ENCODE measurements at places on chromosomes 1 and 21.

DNA sequence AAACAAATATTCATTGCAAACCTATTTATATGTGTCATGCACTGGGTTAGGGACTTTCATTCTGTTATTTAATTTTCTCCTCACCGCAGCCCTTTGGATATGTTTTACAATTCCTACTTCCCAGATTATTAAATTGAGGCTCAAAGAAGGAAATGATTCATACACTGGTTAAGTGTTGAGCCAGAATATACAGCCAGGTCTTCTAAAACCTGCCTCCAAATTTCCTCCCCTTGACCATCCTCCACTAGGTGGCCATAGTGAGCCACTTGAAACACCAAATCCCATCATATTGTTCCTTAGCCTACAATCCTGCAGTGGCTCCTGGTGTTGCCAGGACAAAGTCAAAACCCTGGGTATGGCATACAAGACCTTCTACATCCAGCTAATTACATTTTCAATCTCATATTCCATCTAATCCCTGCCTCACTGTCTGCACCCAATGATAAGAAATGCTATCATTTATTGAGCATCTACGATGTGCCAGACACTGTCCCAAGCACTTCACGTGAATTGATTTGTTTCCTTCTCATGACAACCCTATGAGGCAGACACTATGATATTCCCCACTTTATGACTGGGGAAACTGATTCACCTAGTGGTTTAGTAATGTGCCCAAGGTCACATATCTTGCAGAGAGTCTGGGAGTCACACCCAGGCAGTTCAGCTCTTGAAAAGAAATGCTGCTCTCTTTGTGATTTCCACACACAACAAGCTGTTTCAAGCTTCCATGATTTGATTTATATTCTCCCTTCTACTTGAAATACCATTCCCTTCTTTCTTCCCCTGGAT, 23.6 kb upstream of the KIRREL1 start:
- no peak for DNase-seq

GRCh38 chr1:22044690-22045420, 7.7 kb upstream of the CDC42 start:
- DNase-seq, result no peak

DNA sequence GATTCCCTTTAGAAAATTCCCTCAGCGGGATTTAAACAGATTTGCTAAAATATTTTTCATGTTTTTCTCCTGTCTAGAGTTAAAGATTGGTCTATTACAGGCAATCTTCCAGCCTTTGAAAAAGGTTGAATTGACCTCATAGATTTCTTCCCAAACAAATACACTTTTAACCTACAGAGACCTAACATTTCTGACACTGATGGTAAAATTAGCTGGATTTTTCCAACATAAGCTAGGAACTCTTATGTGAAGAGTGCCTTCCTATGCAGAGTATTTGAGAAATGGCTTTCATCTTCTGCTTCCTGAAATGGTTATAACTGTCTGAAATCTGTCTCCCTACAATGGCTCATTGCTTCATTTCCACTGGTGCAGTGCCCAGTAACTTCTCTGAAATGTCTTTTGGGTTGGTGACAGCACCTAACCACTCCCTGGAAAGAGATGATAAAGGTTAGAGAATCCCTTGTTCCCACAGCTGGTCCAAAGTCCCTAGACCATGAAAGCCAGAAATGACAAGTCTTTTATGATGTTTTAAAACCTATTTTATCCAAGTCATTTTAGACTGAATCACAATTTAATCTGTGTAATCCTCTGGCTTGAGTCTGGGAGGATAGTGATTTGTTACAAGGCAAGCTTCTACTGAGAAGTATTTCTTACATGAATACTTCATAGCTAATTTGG, 269.4 kb downstream of the BACH1 start:
- no peak for DNase-seq

DNA sequence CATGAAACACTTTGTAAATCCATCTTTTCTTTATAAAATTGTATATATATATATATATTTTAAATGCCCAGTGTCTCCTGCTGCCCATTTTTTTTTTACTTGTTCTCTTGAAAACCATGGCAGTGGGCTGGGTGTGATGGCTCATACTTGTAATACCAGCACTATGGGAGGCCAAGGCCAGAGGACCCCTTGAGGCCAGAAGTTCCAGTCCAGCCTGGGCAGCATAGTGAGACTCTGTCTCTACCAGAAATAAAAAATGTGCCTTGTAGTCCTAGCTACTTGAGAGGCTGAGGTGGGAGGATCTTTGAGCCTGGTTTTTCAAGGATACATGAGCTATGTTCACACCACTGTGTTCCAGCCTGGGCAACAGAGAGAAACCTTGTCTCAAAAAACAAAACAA, 62.2 kb downstream of the HS2ST1 start:
- DNase-seq, result no peak

DNA sequence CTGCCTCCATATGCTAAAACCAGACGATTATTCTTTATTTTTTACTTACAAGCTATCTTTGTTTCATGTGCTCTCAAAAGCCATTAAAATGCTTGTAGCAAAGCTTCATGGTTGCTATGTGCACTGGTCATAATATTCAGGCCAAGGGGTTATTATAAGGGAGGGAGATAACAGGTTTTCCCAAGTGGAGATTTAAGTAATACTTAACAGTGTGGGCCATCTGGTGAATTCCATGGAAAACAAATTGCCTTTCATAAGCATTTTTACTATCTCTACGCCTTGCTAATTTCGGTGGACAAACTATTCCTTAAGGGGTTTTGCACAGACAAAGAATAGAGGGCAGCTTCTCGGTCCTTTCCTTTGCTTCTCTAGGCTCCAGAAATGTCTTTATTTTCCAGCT, 137.8 kb downstream of the NUF2 start:
- no peak for DNase-seq

DNA sequence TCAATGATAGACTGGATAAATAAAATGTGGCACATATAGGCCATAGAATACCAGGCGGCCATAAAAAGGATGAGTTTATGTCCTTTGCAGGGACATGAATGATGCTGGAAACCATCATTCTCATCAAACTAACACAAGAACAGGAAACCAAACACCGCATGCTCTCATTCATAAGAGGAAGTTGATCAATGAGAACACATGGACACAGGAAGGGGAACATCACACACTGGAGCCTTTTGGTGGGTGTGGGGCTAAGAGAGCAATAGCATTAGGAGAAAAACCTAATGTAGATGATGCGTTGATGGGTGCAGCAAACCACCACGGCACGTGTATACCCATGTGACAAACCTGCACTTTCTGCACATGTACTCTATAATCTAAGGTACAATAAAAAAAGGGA, 883.4 kb upstream of the PRMT6 start:
- DNase-seq, result no peak

GRCh38 chr1:64363111-64363510, 106.8 kb upstream of the CACHD1 start:
- no peak for DNase-seq

- peak; percentile 42 for DNase-seq
These were observed 9.4 kb downstream of the PROX1 start for GRCh38 chr1:213997038-213997771.

DNA sequence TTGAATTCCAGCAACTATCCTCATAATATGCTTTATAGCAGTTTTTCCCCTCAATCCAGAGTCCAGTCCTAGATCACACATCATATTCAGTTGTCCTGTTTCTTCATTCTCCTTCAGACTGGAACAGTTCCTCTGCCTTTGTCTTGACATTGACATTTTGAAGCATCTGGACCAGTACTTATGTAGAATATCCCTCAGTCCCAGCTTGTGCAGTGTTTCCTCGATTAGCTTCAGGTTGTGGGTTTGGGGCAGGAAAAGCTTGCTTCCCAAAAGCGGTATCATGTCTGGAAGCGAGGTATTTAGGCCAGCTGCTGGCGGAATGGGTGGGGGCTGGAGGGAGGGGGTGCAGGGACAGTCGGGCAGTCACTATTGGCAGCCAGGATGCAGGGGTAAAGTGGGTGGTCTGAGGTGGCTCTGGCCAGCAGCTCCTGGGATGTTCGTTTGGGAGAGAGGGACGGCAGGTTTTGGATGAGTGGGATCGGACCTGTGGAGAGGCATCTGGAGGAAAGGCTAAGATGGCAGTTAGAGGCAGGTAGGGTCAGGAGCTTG, 6.5 kb downstream of the THEMIS2 start:
- DNase-seq, result no peak

- DNase-seq, result no peak
These were observed 53.1 kb downstream of the NBPF6 start for GRCh38 chr1:108503062-108503733.

DNA sequence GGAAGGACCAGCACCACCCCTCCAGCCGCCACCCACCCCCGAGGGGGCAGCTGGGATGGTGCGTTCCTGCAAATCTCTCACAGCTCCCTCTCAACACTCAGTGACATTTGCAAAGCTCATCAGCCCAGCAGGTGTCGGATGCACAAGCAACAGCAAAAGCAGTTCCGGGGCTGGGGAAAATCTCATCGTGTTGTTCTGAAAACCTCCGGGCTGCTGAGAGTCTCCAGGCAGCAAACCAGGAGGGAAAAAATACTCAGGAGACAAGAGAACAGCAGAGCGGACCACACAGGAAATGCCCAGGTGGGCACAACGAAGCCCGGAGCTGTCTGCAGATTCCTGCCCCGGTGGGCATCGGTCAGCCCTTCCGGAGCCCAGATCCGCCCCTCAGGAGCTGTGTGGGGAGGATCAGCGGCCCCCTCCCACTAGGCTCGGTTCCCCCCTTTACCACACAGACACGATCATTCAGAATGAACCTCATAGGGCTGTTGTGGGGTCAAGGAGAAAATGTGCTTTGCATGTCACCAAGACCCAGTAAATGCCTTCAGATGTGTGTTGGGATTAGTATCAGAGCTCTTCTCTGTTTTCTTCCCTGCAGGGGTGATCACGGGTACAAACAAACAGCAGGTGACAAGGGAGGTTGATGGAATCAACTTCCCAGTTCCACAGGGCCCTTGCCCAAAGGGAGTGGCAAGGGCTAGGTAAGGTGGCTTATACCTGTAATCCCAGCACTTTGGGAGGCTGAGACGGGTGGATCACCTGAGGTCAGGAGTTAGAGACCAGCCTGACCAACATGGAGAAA, 127.0 kb upstream of the TIAM1 start:
- DNase-seq, result no peak

DNA sequence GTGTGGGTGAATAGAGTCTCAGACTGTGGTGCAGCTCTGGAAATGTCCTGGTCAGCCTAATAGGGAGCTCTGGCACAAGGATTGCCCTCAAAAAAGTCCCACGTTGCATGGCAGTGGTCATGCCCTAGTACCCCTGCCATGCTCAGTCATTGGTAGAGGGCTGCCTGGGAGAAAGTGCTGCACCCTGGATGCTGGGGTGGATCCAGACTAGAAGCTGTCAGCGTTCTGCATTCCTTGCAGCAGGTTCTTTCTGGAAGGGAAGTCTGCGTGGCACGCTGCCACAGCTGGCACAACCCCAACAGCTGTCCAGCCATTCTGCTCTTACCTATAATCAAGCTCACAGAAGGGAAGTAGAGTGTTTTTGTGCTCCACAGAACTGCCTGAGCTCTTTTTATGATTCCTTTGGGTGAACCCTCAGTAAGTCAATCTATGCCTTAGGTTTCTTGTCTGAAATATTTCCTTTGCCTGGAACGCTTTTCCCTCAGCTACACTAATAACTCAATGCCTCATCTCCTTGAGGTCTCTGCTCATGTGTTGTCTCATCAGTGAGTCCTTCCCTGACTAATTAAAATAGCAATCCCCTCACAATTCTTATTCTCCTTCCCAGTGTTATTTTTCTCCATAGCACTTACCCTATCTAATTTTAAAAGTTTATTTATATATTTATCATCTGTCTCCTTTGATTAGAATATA, 61.5 kb upstream of the JAK1 start:
- peak; percentile 20 for DNase-seq

- DNase-seq, result no peak
These were observed 11.2 kb downstream of the LAPTM5 start for GRCh38 chr1:30746212-30747032.

DNA sequence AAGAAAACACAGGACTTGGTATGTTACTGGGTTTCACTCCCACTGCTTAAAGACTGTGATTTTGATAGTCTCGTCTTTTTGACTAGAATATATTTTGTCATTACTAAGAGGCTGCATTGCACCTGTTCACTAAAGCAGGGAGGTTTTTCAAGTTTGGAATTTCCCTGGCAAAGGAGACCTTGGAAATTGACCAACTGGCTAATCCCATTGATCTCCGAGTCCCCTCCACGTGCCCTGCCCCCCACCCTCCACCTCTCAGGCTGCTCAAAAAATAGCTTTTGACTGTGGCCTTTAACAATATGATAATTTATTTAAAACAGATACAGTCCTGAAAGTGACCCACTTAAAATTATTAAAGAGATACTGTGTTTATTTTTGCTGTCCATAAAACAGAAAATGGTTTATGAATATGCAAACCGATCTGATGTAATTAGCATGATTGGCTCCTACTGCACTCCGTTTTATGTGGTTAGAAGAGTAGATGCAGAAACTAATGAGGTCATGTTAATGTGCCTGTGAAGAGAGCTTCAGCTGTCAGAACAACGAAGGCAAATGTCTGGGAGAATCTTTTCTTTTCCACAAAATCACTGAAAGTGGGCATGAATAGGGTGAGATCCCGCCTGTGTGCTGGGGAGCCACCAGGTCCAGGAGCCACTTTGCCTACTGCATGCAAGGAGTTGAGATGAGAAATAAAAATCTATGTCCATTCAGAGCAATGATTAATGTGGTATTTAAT, 361.5 kb downstream of the RRAGC start:
- no peak for DNase-seq

DNA sequence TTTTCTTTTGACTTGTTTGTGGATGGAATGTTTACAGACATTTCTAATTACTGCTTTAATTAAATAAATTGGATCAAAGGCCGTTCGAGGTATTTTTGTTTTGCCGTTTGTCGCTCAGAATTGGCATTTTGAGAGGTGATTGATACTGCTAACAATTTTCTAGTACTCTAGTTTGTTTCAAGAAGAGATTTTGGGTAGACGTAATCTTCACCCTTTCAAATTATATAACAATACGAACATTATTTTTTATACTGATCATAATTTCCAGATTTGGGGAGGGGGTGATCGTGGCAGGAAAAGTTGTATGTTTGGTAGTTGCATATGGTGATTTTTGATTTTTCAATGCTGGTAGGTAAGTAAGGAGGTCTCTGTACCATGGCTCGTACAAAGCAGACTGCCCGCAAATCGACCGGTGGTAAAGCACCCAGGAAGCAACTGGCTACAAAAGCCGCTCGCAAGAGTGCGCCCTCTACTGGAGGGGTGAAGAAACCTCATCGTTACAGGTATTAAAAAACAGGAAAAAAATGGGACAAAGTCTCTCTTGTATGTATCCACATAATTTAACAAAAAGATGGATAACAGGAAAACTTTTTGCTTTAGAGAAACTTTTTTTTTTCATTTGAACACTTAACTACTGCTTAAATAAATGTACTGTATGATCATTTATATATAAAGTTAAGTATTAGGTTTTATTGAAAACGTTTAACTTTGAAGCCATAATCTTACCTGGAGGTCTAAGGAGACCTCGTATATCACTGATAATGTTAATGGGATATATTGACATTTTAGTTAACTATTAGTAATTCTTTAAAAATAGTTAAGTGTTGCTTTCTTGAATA, 1.7 kb downstream of the H3-3A start:
- no peak for DNase-seq
